ENCODE measurements at places on chromosomes 7 and 10. TPM values are rescaled to one million over a fixed set of nuclear protein-coding genes. Genes with fewer than 3 reads are reported as not detected.

DNA sequence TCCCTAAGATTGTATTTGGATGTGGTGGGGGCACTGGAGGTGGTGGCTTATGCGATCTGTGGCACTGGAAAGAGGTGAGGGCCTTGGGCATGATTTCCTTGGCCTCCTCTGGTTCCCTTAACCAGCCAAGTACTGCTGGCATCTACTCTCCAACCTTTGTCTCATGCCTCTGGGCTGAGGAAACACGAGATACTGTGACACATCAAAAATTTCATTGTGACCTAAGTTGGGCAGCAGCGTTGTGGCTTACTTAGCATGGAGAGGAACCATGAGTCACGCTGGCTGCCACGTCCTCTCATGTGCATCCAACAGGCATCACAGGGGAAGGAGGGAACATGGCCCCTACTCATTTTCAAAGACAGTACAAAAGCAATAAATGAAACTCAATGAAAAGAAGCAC lies 29.7 kb upstream of the GSDME start:
- no peaks in the 10 kb centered on the region for H3K27me3 ChIP-seq
- H3K36me3 ChIP-seq = no peaks in the 10 kb centered on the region
- H3K4me1 ChIP-seq = no peaks in the 10 kb centered on the region

The TMUB1 gene
- 37.1 TPM for total RNA-seq

The NKX2-3 gene
- total RNA-seq = not detected

DNA sequence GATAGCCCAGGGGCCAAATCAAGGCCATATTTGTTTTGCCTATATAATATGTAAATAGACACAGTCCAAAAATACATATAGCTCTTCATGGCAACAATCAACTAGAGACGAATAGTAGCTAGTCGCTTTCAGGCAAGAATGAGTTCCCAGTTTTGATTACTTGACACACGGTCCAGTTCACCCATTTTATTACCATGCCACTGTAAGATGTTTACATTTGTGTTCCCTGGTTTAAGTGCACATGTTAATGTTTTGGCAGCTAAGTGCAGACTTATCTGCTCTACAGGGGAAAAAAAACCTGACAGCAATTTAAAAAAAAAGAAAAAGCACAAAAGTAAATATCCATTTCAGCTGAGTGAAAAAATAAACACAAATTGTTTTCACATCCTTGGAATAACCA lies 213.1 kb downstream of the TPK1 start:
- no peaks in the 10 kb centered on the region for H3K4me1 ChIP-seq
- H3K4me3 ChIP-seq = no peak overlapping the region
- DNase-seq = no peak
- no peak overlapping the region for H3K27ac ChIP-seq
- H3K36me3 ChIP-seq = no peaks in the 10 kb centered on the region

The TMEM196 gene
- not detected for total RNA-seq

GRCh38 chr7:105980645-105981396 lies 17.8 kb downstream of the CDHR3 start:
- H3K27me3 ChIP-seq = no peaks in the 10 kb centered on the region
- DNase-seq = no peak
- no peak overlapping the region for H3K27ac ChIP-seq
- H3K4me3 ChIP-seq = no peak overlapping the region

The ANKRD61 gene
- 0.42 TPM for total RNA-seq

DNA sequence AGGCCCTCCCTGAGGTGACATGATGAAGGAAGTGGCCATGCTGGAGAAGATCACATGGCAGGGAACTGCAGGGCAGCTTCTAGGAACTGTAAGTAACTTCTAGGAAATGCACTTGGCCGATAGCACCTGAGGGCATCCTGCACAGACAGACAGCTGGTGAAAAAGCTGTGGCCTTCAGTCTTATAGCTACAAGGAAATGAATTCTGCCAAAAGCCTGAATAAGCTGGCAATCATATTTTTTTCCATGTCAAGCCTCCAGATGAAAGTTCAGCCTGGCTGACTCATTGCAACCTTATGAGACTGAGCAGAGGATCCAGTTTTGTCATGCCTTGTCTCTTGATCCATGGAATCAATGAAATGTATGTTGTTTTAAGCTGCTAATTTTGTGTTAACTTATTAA lies 91.1 kb upstream of the CACNA2D1 start:
- H3K4me3 ChIP-seq = no peak overlapping the region
- H3K4me1 ChIP-seq = no peaks in the 10 kb centered on the region
- no peak overlapping the region for H3K27ac ChIP-seq
- DNase-seq = no peak
- H3K27me3 ChIP-seq = no peaks in the 10 kb centered on the region
- H3K36me3 ChIP-seq = no peaks in the 10 kb centered on the region

- no peak overlapping the region for H3K27ac ChIP-seq
- H3K4me1 ChIP-seq = no peaks in the 10 kb centered on the region
- no peaks in the 10 kb centered on the region for H3K27me3 ChIP-seq
- peak; percentile 90 for DNase-seq
Observed at GRCh38 chr10:97791824-97792721, 20.3 kb upstream of the SFRP5 start.

DNA sequence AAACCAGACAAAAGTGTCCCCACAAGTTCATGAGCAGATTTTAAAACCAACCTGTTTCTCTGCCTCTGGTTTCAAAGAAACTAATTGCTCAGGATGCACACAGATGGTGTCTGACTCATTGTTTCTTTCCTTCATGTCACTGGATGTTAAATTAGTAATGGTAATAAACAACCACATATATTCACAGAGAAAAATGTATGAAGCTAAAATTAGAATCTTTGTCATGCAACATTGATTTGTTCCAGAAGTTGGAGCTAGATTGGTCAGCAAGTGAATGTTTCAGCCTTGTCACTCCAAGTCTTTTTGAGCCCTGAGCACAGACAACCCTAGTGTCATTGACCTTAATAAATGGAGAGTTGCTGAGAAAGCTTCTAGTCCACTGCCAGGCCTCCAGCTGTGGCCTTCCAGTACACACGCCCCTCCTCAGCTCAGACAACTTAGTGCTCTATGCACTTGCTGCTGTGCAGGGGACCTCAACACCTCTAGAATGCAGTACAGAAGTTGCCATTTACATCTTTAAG lies 175.9 kb downstream of the CCDC71L start:
- no peak for DNase-seq
- no peaks in the 10 kb centered on the region for H3K27me3 ChIP-seq
- H3K4me1 ChIP-seq = no peaks in the 10 kb centered on the region

The CPN1 gene
- not detected for total RNA-seq

- H3K4me1 ChIP-seq = peaks cover 14% of the 10 kb centered on the region
- H3K27me3 ChIP-seq = peaks cover 42% of the 10 kb centered on the region
- H3K36me3 ChIP-seq = no peaks in the 10 kb centered on the region
Observed at GRCh38 chr7:139776486-139777132, 1.2 kb downstream of the HIPK2 start.

DNA sequence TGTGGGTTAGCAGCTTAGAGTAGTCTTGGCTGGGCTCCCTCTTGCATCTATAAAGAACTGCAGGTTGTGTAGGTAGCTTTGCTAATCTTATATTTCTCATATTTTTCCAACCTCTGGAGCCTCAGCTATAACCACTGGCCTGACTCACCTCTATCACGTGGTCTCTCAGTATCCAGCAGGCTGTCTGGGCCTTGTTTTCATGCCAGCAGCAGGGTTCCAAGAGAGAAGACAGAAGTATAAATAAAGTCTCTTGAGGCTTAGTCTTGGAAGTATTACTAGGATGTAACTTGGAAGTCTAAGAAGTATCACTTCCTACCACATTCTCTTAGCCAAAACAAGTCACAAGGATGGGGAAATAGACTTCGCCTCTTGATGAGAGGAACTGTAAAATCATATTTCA lies 73.3 kb downstream of the WIPF3 start:
- no peak for DNase-seq
- peaks cover 21% of the 10 kb centered on the region for H3K4me1 ChIP-seq
- H3K36me3 ChIP-seq = no peaks in the 10 kb centered on the region
- H3K4me3 ChIP-seq = no peak overlapping the region
- no peak overlapping the region for H3K27ac ChIP-seq

- no peak for DNase-seq
- H3K27ac ChIP-seq = no peak overlapping the region
- H3K27me3 ChIP-seq = no peaks in the 10 kb centered on the region
- H3K4me3 ChIP-seq = no peak overlapping the region
- no peaks in the 10 kb centered on the region for H3K4me1 ChIP-seq
Observed at GRCh38 chr7:30920584-30921539, 9.2 kb downstream of the AQP1 start.

GRCh38 chr7:82726038-82726800 lies 282.6 kb upstream of the CACNA2D1 start:
- no peaks in the 10 kb centered on the region for H3K36me3 ChIP-seq
- no peak overlapping the region for H3K27ac ChIP-seq
- no peak for DNase-seq
- H3K4me3 ChIP-seq = no peak overlapping the region
- no peaks in the 10 kb centered on the region for H3K27me3 ChIP-seq

- no peak overlapping the region for H3K27ac ChIP-seq
- no peaks in the 10 kb centered on the region for H3K27me3 ChIP-seq
- no peaks in the 10 kb centered on the region for H3K36me3 ChIP-seq
- no peaks in the 10 kb centered on the region for H3K4me1 ChIP-seq
Observed at GRCh38 chr10:69102440-69102839, 14.5 kb downstream of the SRGN start.

GRCh38 chr10:27819781-27820531 lies 74.3 kb upstream of the MKX start:
- H3K27me3 ChIP-seq = no peaks in the 10 kb centered on the region
- no peak overlapping the region for H3K27ac ChIP-seq
- no peaks in the 10 kb centered on the region for H3K36me3 ChIP-seq
- no peak for DNase-seq
- H3K4me1 ChIP-seq = peaks cover 12% of the 10 kb centered on the region

DNA sequence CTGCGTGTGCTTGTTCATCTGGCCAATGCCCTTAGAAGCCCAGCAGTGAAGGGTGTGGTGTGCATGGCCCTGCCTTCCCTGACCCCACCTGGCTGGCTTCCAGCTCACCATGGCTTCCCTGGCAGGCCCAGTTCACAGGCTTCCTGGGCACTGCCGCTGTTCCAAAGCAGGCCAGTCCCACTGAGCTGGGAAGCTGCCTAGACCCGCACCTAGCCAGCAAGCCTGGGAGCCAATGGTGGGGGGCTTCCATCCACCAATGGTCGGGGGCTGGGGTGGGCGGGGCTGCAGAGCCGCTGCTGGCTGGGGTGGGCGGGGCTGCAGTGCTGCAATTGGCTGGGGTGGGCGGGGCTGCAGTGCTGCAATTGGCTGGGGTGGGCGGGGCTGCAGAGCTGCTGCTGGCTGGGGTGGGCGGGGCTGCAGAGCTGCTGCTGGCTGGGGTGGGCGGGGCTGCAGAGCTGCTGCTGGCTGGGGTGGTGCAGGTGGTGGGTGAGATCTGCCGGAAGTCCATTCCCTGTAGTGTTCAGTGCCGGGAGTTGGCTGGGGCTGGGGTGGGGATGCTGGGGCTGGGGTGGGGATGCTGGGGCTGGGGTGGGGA lies 12.4 kb downstream of the CALY start:
- peaks cover 15% of the 10 kb centered on the region for H3K4me1 ChIP-seq
- no peaks in the 10 kb centered on the region for H3K36me3 ChIP-seq
- H3K27me3 ChIP-seq = peaks cover 48% of the 10 kb centered on the region

The CTNNA3 gene
- total RNA-seq = 0.50 TPM

The PRKAR2B gene
- total RNA-seq = 53.6 TPM

The AMZ1 gene
- total RNA-seq = 0.73 TPM

DNA sequence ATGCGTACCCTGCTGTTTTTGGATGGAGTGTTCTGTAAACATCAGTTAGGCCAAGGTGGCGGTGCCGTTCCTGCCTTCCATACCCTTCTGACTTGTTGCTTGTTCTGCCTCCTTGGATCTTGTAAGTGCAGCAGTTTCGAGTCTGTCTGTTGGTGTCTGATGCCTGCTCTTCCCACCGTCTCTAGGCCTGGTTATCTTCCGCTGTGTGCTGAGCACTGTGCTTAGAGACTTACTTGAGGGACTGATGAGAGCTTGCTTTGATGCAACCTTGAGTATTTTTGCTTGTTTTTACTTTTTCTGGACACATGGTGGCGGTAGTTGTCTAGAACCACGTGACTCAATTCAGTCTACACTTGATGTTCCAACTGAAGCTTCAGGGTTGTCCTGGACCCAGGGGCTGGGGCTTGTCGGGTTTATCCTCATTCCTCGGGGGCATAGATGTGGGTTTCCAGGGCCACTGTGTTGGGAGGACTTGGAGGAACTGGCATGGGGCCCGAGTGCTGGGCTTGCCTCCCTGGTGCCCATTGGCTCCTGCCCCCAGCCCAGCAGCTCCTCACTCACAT lies 14.4 kb upstream of the SPRN start:
- no peaks in the 10 kb centered on the region for H3K36me3 ChIP-seq
- no peak overlapping the region for H3K4me3 ChIP-seq
- peak; percentile 38 for DNase-seq
- H3K27ac ChIP-seq = no peak overlapping the region
- H3K4me1 ChIP-seq = no peaks in the 10 kb centered on the region
- H3K27me3 ChIP-seq = no peaks in the 10 kb centered on the region

GRCh38 chr7:12754179-12754578 lies 66.7 kb downstream of the ARL4A start:
- no peaks in the 10 kb centered on the region for H3K27me3 ChIP-seq
- no peak overlapping the region for H3K27ac ChIP-seq
- H3K4me3 ChIP-seq = no peak overlapping the region
- DNase-seq = no peak
- peaks cover 12% of the 10 kb centered on the region for H3K4me1 ChIP-seq

GRCh38 chr7:78528964-78529363 lies 730.4 kb downstream of the PHTF2 start:
- peaks cover 58% of the 10 kb centered on the region for H3K4me1 ChIP-seq
- H3K4me3 ChIP-seq = no peak overlapping the region
- H3K27ac ChIP-seq = peak overlapping the region; percentile 41
- H3K36me3 ChIP-seq = no peaks in the 10 kb centered on the region

The PNLIPRP3 gene
- total RNA-seq = not detected

DNA sequence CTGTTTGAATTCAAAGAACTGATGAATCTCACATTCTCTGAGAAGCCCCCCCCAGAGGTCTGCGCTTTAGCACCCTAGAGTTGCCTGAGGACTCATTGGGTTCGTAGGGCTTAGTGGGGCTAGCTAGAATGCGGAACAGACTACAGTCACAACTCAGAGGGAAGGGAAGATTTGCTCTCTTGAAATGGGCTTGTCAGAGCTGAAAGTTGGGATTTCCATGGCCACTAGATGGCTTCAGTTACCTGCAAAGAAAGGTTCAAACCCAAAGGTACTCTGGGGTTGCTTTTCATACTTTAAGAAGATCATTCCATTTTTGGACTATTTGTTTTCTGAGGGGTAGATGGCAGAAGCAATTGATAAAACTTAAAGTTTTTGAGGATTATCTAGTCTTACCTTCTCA lies 205.0 kb downstream of the BBS9 start:
- H3K4me3 ChIP-seq = no peak overlapping the region
- no peak overlapping the region for H3K27ac ChIP-seq
- H3K36me3 ChIP-seq = no peaks in the 10 kb centered on the region
- peak; percentile 84 for DNase-seq
- H3K4me1 ChIP-seq = no peaks in the 10 kb centered on the region
- H3K27me3 ChIP-seq = no peaks in the 10 kb centered on the region

- no peak overlapping the region for H3K4me3 ChIP-seq
- H3K27ac ChIP-seq = no peak overlapping the region
- no peaks in the 10 kb centered on the region for H3K27me3 ChIP-seq
- no peaks in the 10 kb centered on the region for H3K36me3 ChIP-seq
Observed at GRCh38 chr7:129327076-129327475, 102.2 kb downstream of the AHCYL2 start.
